ENCODE measurements at places on chromosomes 7 and 10. TPM values are rescaled to one million over a fixed set of nuclear protein-coding genes. Genes with fewer than 3 reads are reported as not detected.

Gene THSD7A
- 7.3 TPM for total RNA-seq

Gene FAM3C
- 36.6 TPM for total RNA-seq

Gene C7orf57
- not detected for total RNA-seq

Gene UBE2H
- total RNA-seq = 92.0 TPM

Gene ANKRD30A
- 1.2 TPM for total RNA-seq

Gene MPP7
- 3.3 TPM for total RNA-seq

Gene RBP3
- not detected for total RNA-seq

Gene CRHR2
- not detected for total RNA-seq

Gene LRRTM3
- not detected for total RNA-seq

All from subcutaneous adipose tissue (tissue), 4 donors.